ENCODE measurements at places on chromosomes 3 and 15.

DNA sequence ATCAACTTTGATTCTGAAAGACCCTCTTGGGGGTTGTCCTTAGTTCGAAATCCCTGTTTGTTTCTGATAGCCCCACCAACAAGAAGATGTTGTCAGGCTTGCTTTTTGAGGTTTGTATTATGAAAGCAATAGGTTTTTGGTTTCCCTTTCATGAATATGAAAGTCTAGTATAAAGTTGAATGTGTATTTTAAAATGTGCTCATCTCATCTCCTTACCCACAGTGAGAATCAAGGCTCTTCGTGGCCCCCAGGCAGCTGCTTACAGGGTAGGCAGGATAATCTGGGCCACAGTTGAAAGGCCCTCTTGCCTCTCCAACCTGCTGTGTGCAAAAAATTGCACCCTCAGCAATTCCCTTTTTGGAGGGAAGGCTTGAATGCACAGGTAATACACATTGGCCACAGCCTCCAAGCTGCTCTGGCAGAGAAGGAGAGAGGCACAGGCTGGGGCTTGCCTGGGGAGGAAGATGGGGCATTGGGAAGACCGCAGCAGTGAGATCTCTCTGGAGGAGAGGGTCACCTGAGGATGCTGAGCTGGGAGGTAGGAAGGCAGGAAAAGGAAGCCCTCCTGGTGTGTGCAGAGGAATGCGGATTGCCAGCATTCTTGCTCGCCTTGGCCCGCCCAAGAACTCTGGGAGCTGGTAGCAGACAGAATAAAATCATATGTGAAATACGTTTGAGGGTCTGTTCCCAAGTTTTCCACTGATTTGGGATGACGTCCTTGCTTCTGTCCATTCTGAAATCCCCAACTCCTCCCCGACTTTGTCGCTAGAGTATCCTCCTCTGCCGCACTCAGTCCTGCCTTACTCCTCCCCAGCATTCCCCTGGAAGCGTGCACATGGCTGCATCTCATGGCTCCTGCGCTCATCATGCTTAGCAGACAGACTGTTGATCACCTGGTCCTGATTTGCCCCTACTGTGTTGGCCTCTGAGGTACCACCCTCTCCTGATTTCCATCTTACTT, 196.4 kb downstream of the RPLP1 start:
- DNase-seq, result no peak

GRCh38 chr15:31296219-31296645, 30.4 kb upstream of the KLF13 start:
- no peak for DNase-seq

- DNase-seq, result no peak
These were observed 2.3 kb downstream of the RARB start for GRCh38 chr3:25430287-25430934.

DNA sequence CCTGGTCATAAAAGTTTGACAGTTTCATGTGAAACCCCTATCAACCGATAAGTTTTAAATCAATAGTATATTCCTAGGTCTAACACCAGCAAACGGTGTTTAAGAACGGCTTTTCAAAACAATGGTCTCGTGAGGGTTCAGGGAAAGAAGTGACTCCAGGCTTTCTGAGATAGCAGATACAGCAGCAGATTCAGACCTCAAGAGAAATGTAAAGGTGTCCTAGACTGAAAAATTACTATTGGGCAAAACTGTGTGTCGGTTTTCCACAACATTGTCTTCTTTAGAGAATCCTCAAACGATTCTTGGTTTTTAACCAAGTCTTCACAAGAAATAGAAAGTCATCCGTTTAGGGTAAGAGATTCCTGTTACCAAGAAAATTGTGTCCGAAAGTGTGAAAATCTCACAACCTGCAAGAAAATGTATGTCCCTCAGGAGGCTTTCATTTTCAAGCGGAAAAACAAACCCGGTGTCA, 1.2 kb downstream of the SETD2 start:
- DNase-seq, result no peak

DNA sequence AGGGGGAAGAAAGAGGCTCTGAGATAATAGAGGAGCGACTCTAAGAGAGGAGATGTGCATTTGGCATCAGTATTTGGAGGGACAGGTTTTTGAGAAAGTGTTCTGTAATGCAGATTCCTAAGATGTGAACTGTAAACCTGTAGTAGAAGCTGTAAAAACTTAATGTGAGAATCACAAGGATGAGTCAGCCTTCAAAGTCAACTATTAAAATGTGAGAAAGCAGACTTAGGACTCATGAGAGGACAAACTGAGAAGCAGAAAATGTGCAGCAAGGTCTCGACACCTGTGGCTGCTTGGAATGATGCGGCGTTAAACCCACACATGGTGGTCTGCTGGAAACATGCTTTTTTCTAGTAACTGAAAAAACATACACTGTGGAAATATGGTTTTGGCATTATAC, 36.0 kb downstream of the USP13 start:
- DNase-seq, result no peak

DNA sequence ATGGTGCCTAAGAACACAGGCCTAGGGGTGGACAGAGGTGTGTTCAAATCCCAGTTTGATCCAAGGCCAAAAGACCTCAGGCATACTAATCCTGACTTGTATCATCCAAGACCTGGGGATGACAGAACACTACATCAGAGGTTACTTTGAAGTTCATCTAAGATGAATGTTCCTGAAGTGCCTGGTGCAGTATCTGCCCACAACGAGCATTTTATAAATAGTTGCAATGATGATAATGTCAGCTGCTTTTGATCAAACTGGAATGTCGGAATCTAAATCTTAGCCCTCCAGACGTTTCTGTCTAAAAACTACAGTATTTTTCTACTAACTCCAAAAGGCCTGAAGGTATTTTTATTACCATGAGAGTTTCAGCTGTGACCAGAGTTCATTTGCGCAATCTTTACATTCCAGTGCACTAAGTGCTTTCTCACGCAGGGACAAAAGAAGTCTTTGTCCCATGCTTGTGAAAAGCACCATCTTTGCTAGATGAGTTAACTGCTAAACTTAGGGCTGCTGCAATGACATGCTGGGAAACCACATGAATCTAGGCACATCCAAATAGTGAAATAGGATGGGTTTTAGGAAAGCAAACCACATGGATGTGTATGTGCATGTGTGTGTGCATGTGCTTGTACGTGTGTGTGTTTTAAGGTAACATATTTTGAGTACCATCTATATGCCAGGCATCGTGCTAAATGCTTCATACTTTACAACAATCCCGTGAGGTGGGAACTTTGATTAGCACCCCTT, 18.1 kb downstream of the ANXA2 start:
- DNase-seq, result no peak

Measured in activated CD8-positive, alpha-beta memory T cell treated with anti-CD3 and anti-CD28 coated beads for 4 hours (primary cell).